Fibroblast of mammary gland (primary cell): ENCODE measurements at places on chromosomes 1 and 21.

DNA sequence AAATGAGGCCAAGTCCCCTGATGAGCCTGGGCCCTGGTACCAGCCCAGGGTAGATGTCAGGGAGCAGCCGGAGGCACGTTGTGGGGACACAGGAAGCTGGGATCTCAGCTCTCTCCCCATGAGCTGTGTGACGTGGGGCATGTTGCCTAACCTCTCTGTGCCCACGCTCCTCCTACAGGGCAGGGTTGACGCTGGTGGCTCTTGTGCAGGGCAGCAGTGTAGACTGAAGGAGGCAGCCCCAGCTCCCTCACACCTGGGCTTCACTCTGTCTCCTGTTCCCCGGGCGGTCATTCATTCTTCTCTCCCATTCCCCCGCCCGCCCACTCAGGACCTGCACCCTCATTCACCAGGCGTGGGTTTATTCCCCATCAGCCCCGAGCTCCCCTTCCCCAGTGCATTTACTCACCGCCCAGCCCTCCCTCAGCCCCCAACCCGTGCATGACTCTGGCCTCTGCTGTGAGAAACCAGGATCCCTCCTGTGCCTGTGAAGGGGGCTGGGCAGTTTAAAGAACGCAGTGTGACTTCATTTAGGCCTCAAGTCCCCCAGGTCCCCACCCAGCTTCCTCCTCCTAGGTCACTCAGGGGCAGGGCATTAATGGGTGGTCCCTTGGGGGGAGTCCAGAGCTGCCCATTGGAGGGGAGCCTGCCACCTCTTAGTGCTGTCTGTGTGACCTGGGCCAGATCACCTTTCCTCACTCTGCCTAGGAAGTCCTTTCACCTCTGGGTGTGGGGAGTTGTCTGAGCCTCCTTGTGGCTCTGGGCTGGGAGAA is 285.7 kb downstream of the PTPRU start:
- no peak for DNase-seq

DNA sequence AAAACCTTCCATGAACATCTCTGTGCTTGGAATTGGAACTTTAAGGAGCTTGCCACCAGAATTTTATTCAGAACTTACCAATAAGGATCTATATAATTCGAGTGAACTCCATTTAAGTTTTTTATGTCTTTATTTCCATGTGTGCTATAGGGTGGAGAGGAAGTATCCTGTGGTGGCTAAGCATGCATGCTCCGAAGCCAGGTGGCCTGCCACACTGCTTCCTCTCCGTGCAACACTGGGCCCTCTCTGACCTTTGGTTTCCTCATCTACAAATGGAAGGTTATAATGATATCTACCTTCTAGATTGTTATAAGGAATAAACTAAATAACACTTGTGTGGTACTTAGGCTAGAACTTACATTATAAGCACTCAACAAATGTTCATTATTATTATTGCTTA is 382.1 kb downstream of the PTPRC start:
- no peak for DNase-seq

DNA sequence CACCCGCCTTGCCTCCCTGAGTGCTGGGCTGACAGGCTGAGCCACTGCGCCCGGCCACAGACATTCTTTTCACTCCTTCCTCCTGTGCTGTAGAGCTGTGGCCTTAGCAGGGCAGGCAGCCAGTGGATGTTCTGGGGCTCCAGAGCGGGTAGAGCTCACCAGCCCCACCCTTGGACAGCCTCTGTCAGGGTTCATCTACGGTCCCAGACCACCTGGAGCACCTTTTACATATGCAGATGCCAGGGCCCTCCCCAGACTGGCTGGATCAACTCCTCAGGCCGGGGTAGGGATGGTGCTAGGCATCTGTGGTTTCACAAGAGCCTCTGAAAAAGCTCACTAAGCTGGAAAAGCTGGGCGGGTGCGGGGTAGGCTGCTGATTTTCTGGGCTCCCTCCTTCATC is 4.6 kb downstream of the ATP13A2 start:
- DNase-seq, result no peak

DNA sequence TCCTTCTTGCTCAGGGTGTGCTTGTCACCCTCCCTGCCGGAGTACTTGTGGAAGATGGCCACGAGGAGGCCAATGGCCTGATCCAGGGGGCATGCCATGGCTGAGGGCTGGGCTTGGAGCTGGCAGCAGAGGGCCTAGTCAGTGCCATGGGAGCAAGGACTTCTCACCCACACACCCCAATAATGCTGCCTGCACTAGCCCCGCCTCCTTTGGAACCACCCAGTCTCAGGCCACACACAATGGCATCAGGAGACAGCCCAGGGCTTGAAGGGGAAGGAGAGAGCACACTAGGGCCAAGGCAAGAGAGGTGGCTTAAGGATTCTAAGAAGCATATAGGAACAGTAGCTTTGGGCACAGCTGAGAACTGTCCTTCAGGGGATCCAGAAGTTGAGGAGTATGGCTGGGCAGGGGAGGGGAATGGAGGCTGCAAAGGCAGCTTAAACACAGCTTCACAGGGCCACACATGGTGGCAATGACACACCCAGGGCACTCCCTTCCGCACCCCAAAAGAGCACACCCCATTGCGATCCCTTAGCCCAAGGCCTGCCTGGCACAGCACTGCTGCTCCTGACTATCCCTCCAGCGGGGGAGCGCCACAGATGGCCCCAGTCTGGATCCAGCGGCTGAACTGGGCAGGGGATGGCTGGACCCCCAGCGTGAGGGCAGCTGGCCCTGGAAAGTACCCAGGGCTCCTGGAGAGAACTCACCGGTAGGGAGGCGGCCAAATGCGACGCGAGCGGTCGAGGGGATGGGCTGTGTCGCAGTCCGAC is at the start of gene S100A6:
Gene S100A6 (minus strand): TSS at position 750 of the 770 bp plus-strand sequence. CDS start 652 bp downstream, at position 98.
- DNase-seq, result peak; percentile 59

GRCh38 chr1:223233410-223234169 is 90.5 kb upstream of the TLR5 start:
- peak; percentile 77 for DNase-seq

- peak; percentile 98 for DNase-seq
Measured at GRCh38 chr1:224726441-224727182, 110.5 kb downstream of the CNIH3 start.
